ENCODE measurements at places on chromosomes 4 and X. TPM values are rescaled to one million over a fixed set of nuclear protein-coding genes. Genes with fewer than 3 reads are reported as not detected.
A peak's percentile ranks its signal among the peaks of the same experiment; 100 is the strongest.

ALPK1 gene
- 7.3 TPM for total RNA-seq

- DNase-seq: no peak
These were observed 149.3 kb downstream of the SPRY1 start for GRCh38 chr4:123545667-123546572.

GRCh38 chrX:122303761-122304160 lies 880.3 kb upstream of the GRIA3 start:
- DNase-seq: no peak

DNA sequence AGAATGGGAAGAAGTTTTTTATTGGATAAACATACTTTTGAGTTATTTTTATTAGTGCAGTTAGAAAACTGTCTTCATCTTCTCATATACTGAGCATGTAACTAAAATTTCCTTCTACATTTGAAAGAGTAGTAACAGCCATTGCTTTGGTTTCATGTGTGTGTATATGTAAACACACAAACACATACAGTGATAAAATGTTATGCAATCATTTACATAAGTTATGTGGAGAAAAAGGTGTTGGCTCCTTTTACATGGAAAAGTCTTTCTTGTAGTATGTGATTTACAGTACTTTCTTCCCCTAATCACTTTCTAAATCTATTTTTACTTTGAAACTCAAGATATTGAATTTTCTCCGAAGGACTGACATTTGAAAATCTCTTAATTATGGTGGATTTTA lies 194.3 kb upstream of the PACRGL start:
- DNase-seq: no peak

STAP1 gene
- not detected for total RNA-seq

GRCh38 chr4:139556724-139557555 lies 921 bp upstream of the SETD7 start:
- DNase-seq: peak; percentile 54

DNAAF6 gene
- not detected for total RNA-seq

CT45A7 gene
- total RNA-seq: not detected

All from occipital lobe (tissue), 3 donors.